ENCODE measurements at places on chromosomes 11 and 22.

DNA sequence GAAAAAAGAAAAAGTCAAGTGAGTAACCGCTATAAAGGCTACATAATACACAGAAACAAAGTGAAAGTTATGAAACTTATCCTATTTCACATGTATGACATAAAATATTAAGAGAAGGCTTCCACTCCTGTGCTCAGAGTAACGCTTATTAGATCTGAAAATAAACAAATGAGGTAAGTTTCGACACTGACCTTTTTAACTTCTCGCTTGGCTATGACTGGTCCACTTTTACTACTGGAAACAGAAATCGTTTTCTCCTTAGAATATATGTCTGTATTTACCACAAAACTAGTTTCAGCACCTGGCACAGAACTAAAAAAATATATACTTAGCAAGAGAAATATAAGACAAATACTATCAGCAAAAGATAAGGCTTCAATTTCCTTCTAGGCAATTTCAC is 16.4 kb downstream of the FNBP4 start:
- DNase-seq: no peak

DNA sequence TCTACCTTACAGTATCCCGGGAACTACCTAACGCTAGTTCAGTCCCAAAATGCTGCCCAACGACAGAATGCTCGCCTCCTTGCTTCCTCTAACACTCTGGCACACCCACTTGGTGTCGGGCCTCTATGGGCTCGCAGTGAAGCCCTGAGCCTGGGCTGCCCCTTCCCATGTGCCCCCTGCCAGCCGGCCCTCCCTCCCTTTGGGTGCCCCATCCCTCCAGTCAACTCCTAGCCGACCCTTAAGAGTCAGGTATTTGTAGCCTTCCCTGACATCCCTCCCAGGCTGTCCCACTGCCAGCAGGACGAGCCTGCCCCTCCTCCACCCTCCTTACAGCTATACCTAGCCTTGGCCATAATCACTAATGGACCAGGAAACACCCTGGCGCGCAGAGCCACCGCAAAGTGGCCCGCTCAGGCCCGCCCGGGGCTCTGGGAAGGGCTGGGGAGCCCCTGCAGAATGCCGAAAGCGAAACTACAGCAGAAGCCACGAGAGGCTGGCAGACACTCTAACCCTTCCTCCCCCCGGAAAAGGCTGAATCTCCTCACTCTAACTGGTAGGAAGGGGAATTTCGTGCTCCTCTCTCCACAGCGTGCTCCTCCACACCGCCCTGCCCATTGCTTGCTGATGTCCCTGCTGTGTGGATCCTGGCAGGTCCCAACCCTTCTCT is 8.2 kb downstream of the CBX7 start:
- no peak for DNase-seq

DNA sequence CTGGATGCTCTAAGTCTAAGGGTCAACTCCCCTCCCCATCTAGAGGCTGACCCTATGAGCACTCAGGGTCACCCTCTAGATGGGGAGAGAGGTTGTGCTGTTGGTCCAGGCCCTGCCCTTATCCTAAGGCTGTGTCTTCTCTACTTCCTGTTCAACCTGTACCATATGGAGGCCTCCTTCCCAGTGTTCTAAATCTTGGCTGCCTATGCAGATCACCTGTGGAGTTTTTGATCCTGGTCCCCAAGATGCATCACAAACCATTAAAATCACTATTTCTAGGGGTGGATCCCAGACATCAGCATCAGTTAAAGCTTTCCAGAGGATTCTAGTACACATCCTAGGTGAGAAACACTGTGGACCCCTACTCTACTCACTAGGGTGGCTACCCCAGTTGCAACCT is 26.2 kb downstream of the LARGE1 start:
- no peak for DNase-seq

DNA sequence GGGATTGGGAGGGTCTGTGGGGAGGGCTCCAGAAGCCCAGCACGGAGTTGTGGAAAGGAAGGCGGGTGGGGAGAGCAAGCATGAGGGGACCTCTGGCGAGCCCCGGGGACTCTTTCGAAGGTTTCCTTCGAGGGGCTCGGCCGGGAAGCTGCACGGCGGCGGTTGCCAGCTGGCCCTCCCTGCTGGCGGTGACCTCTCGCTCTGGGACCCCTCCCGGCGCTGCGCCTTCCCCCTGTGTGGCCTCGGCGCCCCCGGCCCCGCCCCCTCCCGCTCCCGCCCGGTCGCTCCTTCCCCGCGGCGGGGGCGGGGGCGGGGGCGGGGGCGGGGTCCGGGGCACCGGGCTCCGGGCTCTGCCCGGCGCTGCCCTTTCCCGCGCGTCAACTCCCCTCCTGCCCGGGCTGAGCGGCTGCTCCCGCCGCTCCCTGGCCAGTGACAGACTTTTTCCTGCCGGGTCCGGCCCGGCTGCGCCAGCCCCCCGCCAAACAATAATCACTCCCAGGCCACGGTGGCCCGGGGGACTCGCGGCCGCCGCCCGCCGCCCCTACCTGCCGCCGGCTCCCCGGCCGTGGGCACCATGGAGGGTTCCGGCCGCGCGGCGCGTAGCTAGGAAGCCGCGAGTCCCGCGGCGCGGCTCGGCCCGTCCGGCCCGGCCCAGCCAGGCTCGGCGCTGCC is 941 bp downstream of the CLCF1 start:
- peak; percentile 96 for DNase-seq

DNA sequence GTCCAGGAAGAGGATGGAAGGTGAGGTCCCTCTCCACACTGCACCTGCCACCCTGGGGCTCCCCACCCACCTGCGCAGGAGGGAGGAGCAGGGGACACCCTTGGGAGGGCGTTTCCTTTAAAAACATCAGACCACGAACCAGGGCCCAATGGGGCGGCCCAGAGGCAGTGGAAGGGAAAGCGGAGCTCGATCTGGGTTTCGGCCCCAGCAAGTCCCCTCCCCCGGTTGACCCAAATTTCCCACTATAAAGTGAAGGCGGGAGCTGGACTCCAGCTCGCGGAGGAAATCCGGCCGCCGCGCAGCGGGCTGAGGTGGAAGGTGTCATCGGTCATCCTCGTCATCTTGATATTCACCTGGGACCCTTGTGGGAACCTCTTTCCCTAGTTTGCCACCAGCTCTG is 99.3 kb downstream of the WNT7B start:
- no peak for DNase-seq

DNA sequence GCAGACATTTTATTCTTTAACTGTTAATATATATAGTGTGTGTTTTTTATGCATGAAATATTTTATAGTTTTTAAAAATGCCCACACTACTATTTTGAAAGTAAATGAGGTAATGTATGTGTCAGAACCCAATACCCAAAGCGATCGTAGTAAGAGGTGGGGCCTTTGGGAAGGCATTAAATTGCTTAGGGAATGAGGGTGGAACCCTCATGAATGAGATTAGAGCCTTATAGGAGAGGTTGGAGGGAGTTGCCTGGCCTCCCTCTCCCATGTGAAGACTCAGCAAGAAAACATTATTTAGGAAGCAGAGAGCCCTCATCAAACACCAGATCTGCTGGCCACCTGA is 11.1 kb downstream of the KLHL35 start:
- DNase-seq: no peak

DNA sequence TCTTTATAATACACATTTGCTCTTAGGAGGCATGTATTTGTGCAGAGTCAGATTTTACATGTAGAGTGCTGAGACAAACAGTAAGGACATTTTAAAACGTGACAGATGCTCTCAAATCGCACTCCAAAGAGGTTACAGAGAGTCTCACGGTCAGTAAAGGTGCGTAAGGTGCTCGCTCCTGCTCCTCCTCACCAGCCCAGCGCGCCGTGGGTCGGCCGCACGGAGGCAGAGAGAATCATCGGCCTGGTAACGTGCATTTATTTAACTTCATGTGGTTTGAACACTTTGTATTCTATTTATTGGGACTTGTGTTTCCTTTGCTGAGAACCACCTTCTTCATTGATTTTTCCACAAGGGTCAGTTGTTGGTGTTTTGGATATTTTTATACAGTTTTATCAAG is 900.1 kb downstream of the BRD1 start:
- DNase-seq: no peak

DNA sequence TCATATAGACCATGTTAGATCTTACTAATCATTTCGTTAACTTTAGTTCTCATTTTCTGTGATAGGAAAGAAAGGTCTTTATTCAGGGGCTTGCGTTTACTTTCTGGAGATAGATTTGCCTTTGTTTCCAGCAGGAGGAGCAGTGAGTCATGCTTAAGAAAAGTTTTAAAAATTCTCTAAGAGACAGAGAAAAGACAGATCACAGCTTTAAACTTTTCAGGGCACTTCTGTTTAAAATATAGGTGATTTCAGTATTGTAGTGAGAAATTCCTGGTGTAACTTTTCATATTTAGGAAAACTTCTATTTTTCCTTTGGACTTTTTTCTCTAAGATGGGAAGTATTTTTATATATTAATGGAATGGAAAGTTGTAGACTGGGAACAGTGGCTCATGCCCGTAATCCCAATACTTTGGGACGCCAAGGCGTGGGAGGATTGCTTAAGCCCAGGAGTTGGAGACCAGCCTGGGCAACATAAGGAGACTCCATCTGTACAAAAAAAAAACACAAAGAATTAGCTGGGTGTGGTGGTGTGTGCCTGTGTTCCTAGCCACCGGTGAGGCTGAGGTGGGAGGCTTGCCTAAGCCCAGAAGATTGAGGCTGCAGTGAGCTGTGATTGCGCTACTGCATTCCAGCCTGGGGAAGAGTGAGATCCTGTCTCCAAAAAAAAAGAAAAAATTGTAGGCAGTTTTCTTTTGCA is 60.3 kb downstream of the ATXN10 start:
- no peak for DNase-seq

- DNase-seq: no peak
These were observed 18.9 kb upstream of the UVRAG start for GRCh38 chr11:75796091-75796435.

DNA sequence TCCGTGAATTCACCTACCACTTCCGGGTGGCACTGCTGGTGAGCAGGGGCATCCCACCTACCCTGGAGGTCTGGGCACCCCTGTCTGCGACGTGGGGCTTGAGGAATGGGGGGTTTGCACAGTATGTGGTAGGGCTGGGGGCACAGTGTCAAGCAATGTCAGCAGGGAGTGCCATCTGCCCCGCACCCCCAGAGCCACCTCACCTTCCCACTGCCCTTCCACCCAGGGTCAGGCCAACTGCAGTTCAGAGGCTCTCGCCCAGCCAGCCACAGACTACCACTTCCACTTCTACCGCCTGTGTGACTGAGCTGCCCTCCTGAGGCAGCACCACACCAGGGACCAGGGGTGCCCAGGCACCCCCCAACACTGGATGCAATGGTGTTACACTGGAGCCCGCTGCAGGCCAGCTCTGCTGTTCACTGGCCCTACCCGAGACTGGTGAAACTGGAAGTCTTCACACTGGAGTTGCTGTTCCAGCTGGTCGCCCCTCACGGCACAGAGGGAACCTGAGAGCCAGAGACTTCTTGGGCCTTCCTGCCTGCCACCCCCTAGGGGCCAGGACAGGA is 6.5 kb downstream of the TMEM258 start:
- no peak for DNase-seq

DNA sequence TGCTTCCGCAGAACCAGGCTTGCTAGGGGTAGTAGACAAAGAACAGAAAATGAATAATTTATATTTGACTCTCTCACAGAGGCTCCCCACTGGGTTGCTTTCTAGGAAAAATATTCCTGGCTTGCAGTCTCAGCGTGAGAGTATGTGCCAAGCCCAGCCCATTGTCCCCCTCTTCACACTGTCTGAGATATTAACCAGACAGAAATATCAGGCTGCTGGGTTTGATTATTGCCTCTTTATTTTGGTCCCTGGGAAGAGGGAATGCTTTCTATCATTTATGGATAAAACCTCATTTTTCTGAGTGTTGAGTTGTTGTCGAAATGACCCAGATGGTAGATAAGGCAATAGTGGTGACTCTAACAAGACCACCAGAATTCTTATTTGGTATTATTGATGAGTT is 367.9 kb downstream of the METTL15 start:
- no peak for DNase-seq

DNA sequence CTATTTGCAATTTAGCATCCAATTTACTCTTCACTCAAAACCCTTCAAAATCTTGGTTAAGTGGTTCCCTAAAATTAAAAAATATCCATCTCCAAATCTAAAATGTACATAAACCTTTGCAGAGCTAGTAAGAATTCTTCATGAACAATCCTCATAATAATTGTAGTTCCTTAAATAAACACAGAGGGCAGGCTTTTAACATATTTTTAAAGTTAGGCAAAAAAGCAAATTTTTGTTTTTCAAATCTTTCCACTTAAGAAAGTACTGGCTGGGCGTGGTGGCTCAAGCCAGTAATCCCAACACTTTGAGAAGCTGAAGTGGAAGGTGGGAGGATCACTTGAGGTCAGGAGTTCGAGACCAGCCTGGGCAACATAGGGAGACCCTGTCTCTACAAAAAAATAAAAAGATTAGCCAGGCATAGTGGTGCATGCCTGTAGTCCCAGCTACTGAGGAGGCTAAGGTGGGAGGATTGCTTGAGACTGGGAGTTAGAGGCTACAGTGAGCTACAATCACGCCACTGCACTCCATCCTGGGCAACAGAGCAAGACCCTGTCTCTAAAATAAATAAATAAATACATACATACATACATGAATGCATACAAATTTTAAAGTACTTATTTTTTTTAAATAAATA is 25.1 kb upstream of the PLAAT3 start:
- no peak for DNase-seq

DNA sequence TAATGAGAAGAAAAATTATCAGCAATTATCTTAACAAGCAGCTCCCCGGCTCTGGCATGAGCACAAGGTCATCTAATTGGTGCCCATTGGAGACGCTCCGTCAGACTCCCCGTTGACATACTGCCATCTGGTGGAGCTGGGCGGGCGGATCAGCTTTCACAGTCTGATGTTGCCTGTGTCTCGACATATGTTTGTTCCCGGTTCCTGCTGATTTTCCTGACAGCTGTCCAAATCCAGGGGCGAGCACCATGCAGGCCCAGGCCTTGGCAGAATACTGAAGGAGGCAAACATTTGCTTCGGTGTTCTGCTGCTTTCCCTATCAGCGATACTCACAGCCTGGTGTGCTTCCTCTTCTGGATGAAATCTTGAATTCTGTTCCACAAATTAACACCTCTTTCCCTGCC is 43.8 kb upstream of the BARX2 start:
- DNase-seq: peak; percentile 59

- DNase-seq: no peak
These were observed 18.3 kb downstream of the SLC5A12 start for GRCh38 chr11:26703411-26704191.
